ENCODE measurements at places on chromosomes 3 and 15.
A peak's percentile ranks its signal among the peaks of the same experiment; 100 is the strongest.

GRCh38 chr15:58221591-58222241 lies 83.5 kb downstream of the AQP9 start:
- DNase-seq, result no peak

DNA sequence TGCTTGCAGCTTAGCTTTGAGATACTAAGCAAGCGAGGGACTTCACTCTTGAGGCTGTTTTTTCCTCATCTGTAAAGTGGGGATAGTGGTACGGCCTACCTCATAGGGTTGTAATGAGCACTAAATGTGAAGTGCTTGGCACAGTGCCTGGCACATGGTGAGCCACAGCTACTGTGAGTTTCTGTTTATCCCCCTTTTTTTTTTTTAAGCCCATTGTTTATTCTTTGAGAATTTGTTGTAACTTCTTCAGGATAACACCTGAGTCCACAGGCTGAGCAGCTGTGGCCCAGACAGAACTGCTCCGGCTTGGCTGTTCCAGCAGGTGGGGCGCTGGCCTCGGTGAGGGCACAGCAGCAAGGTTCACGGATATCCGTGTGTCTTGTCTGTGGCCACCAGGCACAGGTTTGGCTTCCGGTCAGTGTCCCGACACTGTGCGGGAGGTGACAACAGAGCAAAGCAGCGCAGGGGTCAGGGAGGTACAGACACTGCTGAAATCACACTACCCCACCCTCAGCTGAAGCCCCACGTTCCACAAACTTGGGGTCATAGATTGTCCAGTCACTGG lies 7.3 kb upstream of the ISG20 start:
- no peak for DNase-seq

DNA sequence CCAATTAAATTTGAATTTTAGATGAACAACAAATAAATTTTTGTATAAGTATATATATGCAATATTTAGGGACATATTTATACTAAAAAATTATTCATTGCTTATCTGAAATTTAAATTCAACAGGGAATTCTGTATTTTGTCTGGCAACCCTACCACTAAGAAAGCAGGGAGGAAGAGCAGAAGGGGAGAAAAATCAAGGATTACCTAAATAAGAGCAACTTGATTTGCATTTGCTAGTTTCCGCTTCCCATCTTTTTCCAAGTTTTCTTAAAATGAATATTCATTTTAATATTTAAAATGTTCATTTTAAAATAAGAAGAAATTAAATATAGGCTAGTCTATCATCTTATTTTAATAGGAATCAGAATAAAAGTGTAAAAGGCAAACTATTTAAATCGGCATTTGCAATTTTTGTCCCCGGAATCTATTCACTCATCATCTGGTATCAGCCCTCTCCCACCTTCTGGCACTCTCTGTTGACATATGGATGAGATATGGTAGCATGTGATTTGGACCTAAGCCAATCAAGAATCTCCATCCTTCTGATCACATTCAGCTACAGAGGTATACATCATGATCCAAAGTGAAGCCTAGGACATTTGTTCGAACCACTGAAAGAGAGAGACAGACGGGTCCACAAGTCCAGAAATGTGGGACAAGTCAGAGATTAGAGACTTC lies 82.6 kb downstream of the TRANK1 start:
- no peak for DNase-seq

DNA sequence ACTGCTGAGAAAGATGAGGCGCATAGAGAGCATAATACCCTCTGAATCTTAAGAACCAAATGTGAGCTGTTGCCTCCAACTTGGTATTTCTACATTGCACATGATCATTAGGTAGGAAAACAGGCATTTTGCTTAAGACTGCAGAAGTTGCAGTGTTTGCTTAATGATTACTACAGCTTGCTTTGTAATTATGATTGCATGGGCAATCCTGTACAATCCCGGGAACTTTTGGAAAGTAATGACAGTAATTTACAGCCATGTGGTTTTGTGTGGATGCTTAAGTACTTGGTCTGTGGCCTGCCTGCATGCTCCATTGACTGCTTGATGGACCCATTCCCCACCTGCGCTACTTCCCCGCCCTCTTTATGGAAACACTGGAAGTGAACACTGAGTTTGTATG lies 301.1 kb downstream of the DIPK2A start:
- no peak for DNase-seq

DNA sequence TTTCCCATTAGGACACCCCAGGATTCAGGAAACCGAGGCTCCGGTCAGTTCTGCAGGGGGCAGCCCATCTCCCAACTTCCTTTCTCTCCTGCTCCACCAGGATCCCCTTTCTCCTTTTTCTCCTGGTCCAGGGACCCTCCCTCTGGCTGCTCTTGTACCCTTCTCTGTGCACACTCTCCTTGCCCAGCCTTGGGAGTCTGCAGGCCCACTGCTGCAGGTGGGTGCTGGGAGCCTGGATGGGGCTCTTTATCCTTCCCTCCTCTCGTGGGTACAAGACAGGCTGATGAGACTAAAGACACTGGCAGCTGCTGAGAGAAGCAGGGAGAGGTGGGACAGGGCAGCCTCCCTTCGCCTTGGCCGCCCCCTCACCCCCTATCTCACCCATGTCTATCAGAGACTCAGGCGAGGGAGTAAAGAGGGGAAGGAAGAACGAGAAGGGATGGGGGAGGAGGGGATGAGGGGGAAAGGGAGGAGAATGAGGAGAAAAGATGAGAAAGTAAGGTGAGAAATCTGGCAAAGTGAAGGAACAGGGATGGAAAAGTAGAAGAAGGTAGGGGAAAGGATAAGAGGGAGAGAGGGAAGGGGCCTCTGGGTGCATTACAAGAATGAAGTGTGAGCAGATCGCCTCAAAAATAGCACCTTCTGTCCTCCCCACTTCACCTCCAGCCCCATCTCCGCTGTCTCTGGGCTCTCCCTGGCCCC lies 45.2 kb downstream of the ITGA11 start:
- no peak for DNase-seq

DNA sequence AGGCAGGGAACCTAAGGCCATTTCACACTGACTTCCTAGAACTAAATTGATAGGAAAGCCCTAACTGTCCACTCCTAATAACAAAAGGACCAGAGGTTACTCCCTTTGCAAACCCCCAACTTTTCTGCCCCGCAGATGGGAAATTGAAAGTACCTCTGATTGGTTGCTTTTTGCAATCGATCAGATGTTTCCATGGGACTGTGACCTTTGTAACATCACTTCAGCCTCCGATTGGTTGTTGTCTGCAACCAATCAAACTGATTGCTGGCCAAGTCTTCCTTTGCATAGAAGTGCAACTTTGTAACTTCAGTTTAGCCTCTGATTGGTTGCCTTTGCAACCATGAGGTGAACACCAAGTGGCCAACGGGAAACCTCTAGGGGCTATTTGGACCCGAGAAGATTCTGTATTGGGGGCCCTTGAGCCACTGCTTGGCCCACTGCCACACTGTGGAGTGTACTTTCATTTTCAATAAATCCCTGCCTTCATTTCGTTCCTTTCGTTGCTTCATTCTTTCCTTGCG lies 11.3 kb upstream of the KNL1 start:
- DNase-seq, result no peak

GRCh38 chr15:56894601-56895000 lies 23.8 kb upstream of the TCF12 start:
- no peak for DNase-seq

DNA sequence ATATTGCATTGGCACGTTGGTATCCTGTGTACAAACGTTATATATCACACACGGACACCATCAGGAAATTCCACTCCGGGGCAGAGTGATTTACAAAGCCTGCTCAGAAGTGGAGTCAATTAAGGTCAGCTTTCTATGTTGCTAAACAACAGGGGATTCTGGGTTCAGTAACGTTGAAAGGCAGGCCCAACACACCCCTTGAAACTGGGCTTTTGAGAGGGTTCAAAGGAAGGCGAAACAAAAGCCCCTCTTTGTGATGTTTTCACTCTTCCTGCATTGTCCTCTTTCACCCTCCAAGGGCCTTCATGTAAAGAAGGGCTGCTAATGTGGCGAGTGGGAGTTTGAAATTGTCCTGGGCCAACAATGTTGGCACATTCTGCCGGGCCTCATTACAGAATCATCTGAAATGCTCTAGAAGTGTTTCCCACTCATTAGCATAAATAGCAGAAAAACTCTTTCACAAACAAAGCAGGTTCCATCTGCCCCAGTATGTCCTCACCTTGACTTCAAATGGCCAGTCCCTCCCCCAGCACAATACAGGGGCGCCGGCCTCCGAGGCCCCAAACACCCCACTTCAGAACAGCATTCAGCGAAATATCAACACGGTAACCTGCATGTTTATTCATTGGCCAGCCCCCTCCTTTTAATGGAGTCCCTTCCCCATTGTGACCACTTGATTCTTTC lies 76.4 kb downstream of the HES1 start:
- DNase-seq, result no peak

DNA sequence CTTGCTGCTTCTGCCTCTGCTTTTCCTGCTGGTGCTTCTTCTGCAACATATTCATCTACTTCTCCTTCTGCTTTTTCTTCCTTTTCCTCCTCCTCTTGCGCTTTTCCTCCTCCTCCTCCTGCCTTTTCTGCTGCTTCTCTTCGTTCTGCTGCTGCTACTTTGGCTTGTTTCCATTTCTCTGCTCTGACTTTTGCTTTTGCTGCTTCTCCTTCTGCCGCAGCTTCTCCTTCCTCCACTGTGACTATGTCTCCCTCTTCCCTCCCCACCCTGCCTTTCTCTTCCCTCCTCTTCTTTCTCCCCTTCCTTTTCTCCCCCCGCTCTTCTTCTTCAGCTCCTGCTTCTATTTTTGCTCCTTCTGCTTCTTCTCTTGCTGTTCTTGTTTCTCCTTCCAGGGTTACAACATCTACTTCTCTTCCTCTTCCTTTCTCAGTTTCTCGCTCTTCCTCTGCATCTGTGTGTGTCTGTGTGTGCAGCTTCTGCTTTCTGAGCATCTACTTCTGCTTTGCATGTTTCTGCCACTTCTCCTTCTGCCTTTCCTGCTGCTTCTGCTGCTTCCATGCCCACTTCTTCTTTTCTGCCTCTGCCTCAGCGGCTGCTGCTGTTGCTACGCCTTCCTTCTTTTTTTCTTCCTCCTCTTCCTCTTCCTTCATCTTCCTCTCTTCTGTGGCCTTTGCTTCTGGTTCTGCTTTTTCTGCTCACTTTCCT lies 51.4 kb downstream of the FAM43A start:
- DNase-seq, result no peak

DNA sequence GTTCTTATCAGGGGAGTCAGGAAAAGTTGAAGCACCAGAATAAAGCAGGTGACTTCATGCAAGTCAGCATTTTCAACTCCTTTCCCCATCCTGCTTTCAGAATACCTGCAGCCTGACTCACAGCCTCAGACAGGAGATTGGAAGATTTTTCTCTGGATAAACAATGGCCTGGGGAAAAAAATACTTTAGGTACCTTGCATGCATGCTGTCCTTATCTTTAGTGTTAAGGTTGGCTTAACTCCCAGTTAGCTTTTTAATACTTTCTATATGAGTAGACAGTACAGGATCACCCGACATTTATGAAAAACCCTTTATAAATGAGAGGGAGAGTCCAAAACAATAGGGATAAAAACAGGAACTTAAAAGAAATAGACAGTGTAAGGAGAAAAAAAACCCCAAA lies 53.6 kb downstream of the PAK2 start:
- DNase-seq, result no peak

DNA sequence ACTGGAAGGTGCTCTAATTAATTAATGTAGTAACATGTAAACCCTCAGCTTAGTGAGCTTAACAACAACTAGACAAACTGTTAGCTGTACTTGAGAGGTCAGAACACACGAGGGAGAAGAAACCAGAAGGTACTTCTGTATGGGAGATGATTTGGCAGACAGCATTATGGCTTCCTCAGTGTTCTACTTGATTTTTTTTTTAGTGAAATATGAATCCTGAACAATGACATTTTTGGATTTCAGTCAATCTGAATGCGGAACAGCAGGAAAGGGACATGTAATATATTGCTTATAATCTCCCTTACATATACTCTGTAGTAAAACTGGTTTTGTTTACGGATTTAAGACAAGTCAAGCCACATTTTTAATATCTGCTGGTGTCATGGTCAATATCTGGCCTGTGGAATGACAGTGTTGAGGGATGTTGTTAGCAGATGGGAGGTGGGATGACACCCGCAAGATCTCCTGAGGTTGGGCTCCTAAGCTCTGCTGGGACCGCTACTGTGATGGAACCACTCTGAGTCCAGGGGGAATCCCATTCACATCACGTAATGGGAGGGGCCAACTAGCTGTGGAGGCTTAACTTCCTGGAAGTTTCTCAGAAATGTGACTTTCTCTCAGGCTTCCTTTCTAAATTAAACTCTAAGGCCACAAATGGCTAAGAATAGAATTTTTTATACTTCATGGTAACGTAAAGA lies 18.7 kb downstream of the TNFAIP8L3 start:
- peak; percentile 68 for DNase-seq

DNA sequence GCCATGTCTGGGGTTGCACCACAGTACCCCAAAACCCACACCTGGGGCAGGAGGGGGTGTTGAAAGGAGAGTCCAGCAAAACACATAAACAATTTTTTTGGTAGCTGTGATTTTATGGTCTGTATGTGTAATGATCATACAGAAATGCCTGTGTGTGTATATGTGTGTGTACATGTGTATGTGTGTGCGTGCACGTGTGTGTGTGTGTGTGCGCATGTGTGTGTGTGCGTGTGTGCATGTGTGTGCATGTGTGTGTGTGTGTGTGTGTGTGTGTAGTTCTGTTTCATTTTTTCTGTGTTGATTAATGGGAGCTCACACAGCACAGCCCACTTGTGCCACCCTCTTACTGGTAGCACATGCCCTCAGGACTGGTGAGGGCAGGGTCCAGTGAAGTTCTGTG lies 96.3 kb upstream of the OXTR start:
- no peak for DNase-seq

GRCh38 chr3:17442332-17443049 lies 299.9 kb downstream of the TBC1D5 start:
- DNase-seq, result no peak

DNA sequence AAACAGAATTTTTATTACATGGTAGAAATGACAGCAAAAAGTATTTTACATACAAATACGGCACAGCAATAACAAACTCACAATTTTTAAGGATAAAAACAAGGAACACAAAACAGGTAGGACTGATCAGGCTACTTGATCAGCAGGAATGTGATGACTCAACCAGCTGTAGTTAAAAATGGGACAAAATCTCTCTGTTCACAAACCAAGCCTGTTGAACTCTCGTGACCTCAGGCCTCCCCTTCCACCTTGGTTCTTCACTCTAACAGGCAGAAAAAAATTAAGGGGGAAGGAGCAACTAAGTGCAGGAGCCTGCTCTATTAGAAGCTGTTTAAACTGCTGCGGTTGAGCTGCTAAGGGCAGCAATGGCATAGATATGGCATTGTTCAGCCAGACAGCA lies 18.7 kb downstream of the FBXL22 start:
- no peak for DNase-seq

GRCh38 chr3:143120716-143121240 lies 1.2 kb downstream of the CHST2 start:
- DNase-seq, result no peak

GRCh38 chr15:32802286-32802936 lies 84.6 kb downstream of the GREM1 start:
- DNase-seq, result no peak

- no peak for DNase-seq
These were observed 171.0 kb upstream of the SMAD3 start for GRCh38 chr15:66894363-66894762.

GRCh38 chr3:124584552-124585391 lies 145.5 kb upstream of the UMPS start:
- DNase-seq, result no peak

GRCh38 chr3:153399636-153400035 lies 237.6 kb downstream of the RAP2B start:
- no peak for DNase-seq
